ENCODE measurements at places on chromosomes 1 and 21.

DNA sequence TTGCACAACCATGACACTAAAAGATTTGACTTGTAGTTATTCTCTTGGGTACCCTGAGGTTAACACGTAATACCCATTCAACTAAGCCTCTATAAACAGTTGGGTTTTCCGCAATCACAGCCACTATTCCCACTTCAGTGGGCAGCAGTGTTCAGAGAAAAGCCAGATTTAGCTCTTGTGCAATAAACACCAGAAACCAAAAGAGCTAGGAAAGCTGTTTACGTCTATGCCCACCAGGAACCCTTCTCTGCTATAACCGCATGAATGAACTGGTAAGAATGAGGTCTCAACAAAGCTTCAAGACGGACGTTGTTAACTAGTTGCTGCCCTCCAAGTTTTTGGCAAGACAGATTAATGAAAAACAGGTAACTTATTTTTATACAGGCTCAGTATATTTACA lies 101.3 kb downstream of the SLC45A1 start:
- DNase-seq, result no peak

- no peak for DNase-seq
Observed at GRCh38 chr1:106396020-106396419, 660.5 kb upstream of the PRMT6 start.

- no peak for DNase-seq
Observed at GRCh38 chr1:201568859-201569294, 29.9 kb downstream of the NAV1 start.

DNA sequence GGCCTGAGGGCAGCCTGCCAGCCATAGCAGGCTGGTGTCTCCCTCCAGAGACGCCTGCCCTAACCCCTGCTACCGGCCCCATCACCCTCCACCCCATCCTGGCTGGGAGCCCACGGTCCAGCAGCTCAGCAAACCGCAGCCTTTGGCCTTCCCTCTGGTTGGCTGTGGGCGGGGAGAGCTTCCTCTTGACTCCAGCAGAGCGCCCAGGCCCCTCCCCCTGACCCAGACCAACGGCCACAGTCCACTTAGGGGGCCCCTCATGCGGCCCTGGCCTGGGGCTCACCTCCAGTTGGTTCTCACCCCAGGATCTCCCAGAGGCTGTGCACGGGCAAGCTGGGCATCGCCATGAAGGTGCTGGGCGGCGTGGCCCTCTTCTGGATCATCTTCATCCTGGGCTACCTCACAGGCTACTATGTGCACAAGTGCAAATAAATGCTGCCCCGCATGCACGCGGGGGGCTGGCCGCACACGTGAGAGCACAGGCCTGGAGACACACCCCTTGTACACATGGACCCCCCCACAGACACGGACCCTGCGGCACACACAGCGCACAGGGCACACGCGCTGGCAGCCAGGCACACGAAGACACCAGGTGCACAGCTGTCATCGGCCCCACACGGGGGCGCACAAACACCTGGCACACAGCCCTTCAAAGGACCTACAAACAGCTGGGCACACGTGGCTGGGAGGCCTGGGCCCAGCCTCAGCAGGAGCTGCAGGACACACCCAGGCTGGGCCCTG lies 3.1 kb downstream of the SMIM1 start:
- DNase-seq, result no peak

DNA sequence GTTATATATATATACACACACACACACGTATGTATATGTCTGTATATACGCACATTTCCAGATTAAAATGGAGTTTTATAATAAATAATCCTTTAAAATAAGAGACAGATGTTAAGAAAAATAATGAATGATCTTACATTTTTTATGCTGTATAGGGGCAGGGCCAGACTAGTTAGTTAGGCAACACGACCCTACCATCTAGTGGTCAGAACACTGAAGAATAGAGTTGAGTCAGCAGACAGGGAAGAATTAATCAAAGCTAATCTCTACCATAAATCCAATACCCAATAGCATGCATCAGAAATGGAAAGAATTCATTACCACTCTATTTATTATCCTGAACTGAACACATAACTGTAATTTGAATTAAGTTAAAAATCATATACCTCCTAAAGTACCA lies 156.7 kb downstream of the BRINP3 start:
- no peak for DNase-seq

DNA sequence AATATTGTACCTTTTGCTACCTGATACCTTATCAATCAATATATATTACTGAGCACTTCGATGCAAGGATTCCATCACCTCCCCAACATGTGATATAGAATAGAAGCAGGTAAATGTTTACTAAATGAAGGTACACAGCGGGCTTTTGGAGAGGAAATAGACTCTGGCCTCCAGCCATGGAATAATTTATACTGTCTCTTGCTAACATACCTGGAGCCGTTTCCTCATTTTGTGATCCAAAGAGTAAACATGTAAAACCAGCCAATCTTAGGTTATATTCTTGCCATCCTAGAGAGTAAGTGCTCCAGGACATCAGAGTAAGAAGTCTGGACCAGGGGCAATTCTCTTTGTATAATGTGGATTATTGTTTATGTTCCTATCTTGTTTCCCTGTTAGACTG lies 39.4 kb downstream of the NDUFS5 start:
- DNase-seq, result no peak

- DNase-seq, result no peak
Observed at GRCh38 chr1:182910143-182910542, 42.8 kb downstream of the SHCBP1L start.

GRCh38 chr1:154411525-154411924 lies 6.4 kb downstream of the IL6R start:
- DNase-seq, result no peak

DNA sequence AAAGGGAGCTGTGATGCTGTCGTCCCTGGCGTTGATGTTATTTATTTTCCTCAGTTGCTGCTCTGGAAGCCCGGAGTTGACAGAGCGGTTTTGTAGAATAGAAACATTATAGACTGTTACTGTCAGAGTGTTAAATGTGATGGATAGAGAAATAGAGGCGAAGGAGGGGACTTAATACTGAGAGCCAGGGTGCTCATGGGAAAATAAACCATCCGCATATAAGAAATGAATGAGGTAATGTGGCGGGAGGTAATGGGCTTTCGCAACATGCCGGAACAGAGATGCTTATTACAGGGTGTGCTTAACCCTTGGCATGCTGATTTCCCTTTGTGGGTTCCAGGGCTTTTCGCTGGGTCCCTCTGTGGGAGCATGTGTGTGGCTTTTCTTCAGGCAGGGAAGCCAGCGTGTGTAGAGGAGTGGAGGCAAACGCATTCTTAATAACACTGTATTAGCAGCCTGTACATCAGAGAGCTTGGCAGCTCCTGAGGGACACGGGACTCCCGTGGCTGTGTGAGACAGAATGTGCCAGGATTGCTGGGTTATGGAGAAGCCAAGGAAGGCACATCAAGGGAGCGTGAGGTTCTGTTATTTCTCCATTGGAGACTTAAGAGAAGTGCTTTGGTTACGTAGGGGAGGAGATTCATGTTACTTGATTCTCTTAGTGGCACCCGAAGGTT lies 141.0 kb downstream of the PBX1 start:
- DNase-seq, result no peak

- no peak for DNase-seq
Observed at GRCh38 chr1:161691846-161692245, 15.2 kb upstream of the FCRLA start.

DNA sequence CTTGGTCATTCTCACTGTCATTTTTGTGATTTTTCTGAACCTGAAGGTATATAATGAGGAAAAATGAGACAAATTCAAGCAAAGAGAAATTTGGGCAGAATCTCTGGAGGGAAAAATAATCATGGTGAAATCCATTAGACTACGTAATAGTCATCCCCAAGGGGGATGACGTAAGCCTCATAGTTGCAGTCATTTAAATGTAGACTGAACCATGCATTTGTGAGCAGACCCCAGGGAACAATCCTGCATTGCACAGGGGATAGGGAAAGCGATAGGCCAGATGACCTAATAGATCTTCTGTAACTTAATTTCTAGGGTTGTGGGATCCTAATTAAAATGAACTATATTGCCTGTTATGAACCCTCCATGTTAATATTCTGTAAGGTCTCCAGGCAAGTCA lies 167.4 kb upstream of the C1orf21 start:
- no peak for DNase-seq

GRCh38 chr1:80917225-80917624 lies 883.5 kb upstream of the ADGRL2 start:
- DNase-seq, result no peak

- DNase-seq, result no peak
Observed at GRCh38 chr1:203296460-203297073, 8.8 kb upstream of the BTG2 start.

DNA sequence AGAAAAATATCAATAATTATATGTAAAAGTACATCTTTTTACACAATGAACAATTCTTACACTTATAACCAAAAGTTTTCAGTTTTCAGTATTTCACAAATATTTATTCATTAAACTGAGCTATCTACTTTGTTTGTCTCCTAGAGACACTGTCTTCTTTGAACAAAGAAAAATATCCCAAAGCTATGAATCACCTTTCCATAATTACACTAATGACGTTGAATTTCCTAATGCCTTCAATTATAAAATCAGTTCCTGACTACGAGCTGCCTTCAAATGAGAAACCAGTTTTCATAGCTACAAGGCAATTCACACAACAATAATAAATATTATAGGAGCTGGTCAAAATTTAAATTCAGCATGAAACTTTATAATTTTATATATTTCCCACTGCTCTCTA lies 201.8 kb upstream of the BRINP3 start:
- no peak for DNase-seq

GRCh38 chr1:29218223-29218622 lies 12.5 kb downstream of the MECR start:
- no peak for DNase-seq

DNA sequence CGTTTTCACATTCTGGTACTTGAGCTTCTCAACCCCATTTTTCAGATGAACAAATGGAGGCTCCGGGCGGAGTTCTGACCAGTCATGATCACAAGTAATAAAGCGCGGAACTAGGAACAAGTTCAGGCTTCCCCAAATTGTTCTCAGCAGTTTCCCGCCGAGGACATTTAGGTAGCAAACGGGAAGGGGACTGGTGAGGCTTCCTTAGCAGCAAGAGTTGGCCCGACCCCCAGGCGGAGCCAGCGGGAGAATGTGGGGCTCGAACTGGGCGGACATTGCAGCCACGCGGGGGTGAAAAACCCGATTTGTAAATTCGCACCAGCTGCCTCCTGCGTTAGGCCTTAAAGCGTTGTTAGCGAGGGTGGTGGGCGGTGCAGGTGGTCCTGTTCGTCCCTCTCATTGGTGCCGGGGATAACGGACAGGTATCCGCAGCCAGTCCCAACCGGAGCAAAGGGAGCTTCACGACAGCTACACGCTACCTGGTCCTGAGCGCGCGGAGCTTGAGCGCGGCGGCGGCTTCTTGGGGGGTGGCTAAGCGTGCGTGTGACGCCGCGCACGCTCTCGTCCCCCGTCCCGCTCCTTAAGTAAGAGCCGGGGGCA lies 15.3 kb downstream of the SEMA6C start:
- DNase-seq, result peak; percentile 81

DNA sequence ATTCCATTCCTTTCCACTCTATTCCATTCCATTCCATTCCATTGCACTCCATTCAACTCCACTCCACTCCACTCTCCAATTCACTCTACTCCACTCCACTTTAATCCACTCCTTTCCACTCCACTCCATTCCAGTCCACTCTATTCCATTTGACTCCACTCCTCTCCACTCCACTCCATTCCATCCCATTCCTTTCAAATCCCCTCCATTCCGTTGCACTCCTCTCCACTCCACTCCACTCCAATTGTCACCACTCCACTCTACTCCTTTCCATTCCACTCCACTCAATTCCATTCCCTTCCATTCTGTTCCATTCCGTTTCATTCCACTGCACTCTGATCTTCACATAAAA lies 2563.7 kb upstream of the TPTE start:
- no peak for DNase-seq

All from urinary bladder (tissue), 4 donors.